ENCODE measurements at places on chromosomes 7 and 10. TPM values are rescaled to one million over a fixed set of nuclear protein-coding genes. Genes with fewer than 3 reads are reported as not detected.

IMPDH1 gene
- total RNA-seq = 20.7 TPM

GRCh38 chr7:85038466-85038865 lies 148.4 kb downstream of the SEMA3D start:
- no peak for DNase-seq

DNA sequence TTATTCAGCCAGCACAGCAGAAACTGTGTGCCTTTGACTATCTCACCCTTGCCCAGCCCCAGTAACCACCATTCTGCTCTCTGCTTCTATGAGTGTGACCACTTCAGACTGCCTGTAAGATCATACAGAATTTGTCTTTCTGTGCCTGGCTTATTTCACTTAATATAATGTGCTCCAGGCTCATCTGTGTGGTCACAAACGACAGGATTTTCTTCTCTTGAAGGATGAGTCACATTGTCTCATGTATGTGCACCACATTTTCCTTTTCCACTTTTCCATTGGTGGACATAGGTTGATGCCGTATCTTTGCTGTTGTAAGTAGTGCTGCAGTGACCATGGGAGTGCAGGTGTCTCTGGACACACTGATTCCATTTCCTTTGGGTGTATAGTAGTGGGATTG lies 122.5 kb upstream of the LANCL2 start:
- no peak for DNase-seq

- no peak for DNase-seq
Observed at GRCh38 chr10:73086816-73087215, 9.8 kb downstream of the P4HA1 start.

DNA sequence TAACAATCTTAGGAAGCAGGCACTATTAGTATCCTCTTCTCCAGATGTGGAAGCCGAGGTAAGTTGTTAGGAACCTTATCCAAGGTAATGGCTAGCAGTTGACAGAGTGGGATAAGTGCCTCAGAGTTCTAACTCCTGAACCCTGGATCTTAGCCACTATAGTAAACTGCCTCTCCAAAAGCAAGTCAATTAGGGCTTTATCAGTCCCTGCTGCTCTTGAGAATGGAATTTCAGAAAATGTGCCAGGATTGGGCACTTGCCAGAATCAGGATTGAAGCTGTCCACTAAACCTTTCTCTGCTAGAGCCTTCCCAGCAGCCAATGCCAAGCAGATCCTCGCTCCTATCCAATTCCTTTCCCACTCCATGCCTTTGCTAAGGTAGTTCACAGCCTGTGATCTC lies 777.5 kb upstream of the POM121L12 start:
- no peak for DNase-seq

CTTNBP2 gene
- 0.77 TPM for total RNA-seq

PNPLA8 gene
- total RNA-seq = 31.9 TPM

NXPH1 gene
- total RNA-seq = not detected

TMEM178B gene
- 38.2 TPM for total RNA-seq

- no peak for DNase-seq
Observed at GRCh38 chr10:29248158-29248557, 40.7 kb upstream of the LYZL1 start.

OR13A1 gene
- not detected for total RNA-seq

DNA sequence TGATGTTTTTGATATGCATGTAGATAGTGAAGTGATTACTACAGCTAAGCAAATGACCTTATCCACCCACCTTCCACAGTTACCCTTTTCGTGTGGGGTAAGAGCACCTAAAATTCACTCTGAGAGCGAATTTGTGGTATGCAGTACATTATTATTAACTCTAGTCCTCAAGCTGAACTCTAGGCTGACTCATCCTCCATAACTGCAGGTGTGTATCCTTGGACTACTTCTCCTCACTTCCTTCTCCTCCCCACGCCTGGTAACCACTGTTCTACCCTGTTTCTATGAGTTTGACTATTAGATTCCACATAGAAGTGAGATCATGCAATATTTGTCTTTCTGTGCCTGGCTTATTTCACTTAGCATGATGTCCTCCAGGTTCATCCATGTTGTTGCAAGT lies 484.6 kb downstream of the GATA3 start:
- no peak for DNase-seq

SNCG gene
- 21.2 TPM for total RNA-seq

PLEKHS1 gene
- total RNA-seq = not detected

GRCh38 chr10:116085323-116085722 lies 187.7 kb downstream of the GFRA1 start:
- no peak for DNase-seq

DNA sequence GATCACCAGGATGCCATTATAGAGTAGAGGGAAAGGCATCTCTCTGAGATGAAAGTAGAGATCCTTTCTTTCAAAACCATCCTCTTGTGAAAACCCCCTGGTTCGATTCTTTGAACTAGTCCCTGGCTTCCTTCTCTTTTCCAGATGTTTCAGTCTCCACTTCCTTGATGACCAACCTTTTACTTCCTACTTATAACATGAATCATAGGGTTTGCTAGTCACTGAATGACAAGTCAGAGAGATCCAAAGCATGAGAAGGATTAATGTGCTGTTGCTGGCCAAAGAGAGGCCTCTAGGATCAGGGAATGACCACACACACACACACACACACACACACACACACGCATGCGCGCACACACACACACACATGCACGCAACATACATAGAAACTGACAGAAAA lies 161.1 kb upstream of the FRMD4A start:
- no peak for DNase-seq

GFRA1 gene
- total RNA-seq = 6.7 TPM

SPDYE16 gene
- total RNA-seq = not detected
